ENCODE measurements at places on chromosomes 6 and 20.

DNA sequence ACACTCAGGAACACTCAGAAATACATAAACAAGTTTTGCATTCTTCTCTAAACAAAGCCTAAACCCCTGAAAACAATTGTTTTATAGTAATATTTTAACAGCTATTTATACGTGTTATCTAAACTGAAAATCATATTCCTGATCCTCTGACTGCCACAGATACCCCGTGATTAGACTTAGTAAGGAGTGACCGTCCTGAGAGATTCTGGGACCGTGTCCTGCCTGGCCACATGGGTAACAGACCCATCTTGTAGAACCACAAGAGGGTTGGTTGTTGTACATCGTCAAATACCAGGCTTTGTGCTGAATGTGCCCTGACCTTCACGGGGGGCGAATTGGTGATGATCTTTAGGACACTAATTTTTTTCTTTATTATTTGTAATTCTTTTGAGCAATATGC is 214.4 kb downstream of the TMEM242 start:
- no peak for DNase-seq

GRCh38 chr6:144087789-144088426 is 7.5 kb downstream of the SF3B5 start:
- DNase-seq: no peak

GRCh38 chr6:44129841-44130322 is 2.5 kb downstream of the TMEM63B start:
- DNase-seq: no peak

GRCh38 chr20:63009045-63009961 is 2.5 kb upstream of the BHLHE23 start:
- peak; percentile 62 for DNase-seq

GRCh38 chr20:57781901-57782300 is 72.1 kb upstream of the PMEPA1 start:
- no peak for DNase-seq
